ENCODE measurements at places on chromosomes 4 and X. TPM values are rescaled to one million over a fixed set of nuclear protein-coding genes. Genes with fewer than 3 reads are reported as not detected.

Gene TIGD4
- not detected for polyA plus RNA-seq

DNA sequence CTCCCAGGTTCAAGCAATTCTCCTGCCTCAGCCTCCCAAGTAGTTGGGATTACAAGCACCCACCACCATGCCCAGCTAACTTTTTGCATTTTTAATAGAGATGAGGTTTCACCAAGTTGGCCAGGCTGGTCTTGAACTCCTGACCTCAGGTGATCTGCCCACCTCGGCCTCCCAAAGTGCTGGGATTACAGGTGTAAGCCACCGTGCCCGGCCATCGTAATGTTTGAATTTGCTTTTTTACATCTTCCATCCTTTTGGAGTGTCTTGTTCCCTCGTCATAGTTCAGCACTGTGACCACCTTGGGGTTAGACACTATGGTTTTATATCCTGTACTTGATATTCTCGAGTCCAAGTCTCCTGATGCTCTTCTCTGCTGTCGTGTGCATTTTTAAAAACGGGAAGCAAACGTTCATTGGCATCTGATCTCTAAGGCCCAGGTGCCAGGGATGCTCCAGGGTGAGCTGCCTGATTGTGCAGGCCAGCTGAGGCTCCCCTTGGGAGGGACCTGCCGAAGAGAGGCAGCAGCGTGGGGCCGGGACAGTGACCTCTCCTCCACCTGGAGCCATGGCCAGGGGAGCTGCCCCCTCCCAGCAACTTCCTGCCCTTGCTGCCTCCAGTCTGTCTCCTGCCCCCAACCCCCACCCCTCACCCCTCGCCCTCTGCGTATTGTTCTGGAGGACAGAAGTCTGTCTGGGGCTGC lies 16.7 kb downstream of the DGKQ start:
- H3K4me1 ChIP-seq: no peaks in the 10 kb centered on the region
- H3K27me3 ChIP-seq: no peaks in the 10 kb centered on the region
- peaks cover 32% of the 10 kb centered on the region for H3K36me3 ChIP-seq
- DNase-seq: no peak
- H3K27ac ChIP-seq: no peak overlapping the region

GRCh38 chrX:43702079-43702524 lies 46.0 kb downstream of the MAOA start:
- no peak overlapping the region for H3K4me3 ChIP-seq
- no peaks in the 10 kb centered on the region for H3K27me3 ChIP-seq
- no peak for DNase-seq

GRCh38 chrX:146481735-146482134 lies 327.8 kb upstream of the CXorf51B start:
- no peaks in the 10 kb centered on the region for H3K4me1 ChIP-seq
- no peak overlapping the region for H3K27ac ChIP-seq
- H3K27me3 ChIP-seq: no peaks in the 10 kb centered on the region
- DNase-seq: no peak
- H3K36me3 ChIP-seq: no peaks in the 10 kb centered on the region
- H3K4me3 ChIP-seq: no peak overlapping the region

- peaks cover 15% of the 10 kb centered on the region for H3K27me3 ChIP-seq
- no peaks in the 10 kb centered on the region for H3K4me1 ChIP-seq
- no peak overlapping the region for H3K4me3 ChIP-seq
Observed at GRCh38 chr4:8329859-8330761, 60.6 kb downstream of the HTRA3 start.

All from IMR-90 (cell line).